ENCODE measurements at places on chromosomes 1 and 21. TPM values are rescaled to one million over a fixed set of nuclear protein-coding genes. Genes with fewer than 3 reads are reported as not detected.

- DNase-seq: no peak
Measured at GRCh38 chr1:111275780-111276433, 14.7 kb upstream of the CHIA start.

DNA sequence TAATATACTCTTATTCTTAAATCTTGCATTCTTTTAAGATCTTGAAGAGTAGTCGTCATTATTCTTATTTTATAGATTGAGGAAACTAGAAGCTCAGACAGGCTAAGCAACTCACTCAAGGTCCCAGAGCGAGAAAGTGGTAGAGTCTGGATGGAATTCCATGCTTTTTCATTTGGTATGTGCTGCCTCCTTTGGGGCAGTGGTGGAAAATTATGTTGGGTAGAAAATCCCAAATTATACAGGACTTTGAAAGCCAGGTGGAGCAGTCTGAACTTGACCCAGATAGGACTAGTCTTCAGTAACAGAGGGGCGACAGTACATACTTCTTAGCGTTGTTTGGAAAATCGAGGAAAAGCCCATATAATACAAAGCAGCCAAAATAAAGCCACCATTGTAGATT, 205.6 kb downstream of the ATG4C start:
- DNase-seq: no peak

DNA sequence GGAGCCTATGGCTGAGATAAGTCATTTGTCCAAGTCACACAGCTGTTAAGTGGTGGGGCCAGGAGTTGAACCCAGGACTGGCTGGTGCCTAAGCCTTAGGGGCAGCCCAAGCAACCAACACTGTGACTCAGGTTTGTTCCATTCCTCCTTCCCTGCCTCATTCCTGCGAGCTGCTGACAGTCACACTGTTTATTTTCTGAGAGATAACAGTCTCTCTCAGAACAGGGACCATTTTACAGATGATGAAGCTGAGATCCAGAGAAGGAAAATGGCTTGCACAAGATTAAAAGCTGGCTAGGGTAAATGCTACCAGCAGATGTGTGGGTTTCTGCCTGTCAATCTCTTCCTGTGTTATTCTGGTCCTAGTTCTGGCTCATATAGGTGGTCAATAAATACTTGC, 24.3 kb upstream of the TCEA3 start:
- DNase-seq: no peak

DNA sequence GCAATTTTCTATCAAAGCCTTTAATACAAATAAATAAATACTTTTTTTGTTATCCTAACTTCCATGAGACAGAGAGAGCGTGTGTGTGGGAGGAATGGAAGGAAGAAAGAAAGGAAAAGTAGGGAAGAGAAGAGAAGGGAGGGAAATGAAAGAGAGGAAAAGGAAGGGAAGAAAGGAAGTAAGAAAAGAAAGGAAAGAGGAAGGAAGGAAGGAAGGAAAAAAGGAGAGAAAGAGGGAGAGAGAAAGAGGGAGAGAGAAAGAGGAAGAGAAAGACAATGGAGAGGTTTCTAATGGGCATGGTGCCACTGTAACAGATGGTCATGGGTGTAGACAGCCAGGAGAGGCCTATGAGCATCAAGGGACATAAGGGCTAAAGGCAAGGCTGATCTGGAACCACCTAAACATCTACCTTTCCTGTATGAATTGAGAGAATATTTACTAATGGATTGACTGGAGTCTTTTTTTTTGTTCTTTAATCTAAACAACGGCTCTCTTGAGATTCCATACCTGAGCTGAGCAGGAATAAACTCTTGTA, 234.9 kb downstream of the PTPRC start:
- no peak for DNase-seq

- DNase-seq: no peak
Measured at GRCh38 chr1:211529011-211529410, 37.0 kb upstream of the RD3 start.

DNA sequence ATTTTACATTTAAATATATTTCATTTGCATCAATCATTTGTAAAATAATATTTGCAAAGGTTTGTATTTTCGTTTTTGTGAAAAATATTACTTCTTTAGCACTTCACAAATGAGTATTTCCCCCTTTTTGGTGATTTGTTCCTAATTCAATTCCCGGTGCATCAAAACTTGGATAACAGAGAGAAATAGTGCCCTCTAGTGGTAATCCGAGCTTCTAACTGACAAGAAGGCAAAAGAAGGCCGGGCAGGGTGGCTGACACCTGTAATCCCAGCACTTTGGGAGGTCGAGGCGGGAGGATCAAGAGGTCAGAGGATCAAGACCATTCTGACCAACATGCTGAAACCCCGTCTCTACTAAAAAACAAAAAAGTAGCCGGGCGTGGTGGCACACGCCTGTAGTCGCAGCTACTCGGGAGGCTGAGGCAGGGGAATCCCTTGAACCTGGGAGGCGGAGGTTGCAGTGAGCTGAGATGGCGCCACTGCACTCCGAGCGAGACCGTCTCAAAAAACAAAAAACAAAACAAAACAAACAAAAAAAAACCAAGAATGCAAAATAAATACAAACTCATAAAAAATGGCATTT, 137.7 kb downstream of the COL11A1 start:
- DNase-seq: no peak

- DNase-seq: no peak
Measured at GRCh38 chr1:108066808-108067207, 101.8 kb upstream of the VAV3 start.

DNA sequence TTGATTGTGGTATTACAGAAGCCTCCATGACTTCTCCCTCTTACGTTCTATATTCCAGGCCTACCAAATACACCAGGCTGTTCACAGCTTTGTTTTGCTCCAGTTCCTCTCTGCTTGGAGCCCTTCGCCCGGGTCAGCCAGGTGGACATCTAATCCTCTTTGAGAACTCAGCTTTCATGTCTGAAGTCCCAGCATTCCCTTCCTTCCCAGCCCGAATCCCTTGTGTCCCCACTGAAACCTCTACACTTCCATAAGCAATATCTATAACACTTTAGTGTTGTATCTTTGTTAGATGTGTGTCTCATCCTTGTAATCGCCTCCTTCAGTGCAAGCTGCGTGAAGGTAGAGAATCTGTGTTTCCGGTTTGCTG, 1.9 kb downstream of the RNF11 start:
- DNase-seq: no peak

- DNase-seq: peak; percentile 81
Measured at GRCh38 chr1:234957330-234958065, 171.1 kb downstream of the TOMM20 start.

GRCh38 chr1:199176713-199177112, 537.9 kb downstream of the PTPRC start:
- DNase-seq: no peak

DNA sequence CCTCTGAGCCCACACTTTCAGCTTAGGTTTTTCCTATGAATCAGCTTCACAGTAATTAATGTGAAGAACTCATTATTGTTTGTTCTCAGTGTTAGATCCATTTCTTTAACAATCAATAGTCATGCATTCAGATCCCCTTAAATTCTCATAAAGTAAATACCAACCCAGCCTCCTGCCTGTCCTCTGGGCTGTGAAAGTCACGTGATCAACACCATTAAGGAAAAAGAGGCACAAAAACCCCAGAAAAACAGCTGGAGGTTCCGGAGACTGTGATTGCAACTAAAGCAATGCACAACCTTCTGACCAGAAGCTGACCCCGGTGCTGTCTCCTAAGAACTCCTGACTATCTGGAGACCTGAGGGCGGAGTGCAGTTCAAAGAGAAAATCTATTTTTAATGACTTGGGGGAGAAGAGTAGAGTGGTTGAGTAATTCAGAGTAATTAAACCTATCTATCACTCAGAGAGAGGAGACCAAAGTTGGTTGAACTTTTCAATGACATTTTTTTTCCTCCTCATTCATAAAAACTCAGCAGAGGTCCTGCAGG, 132.5 kb downstream of the PLXNA2 start:
- DNase-seq: no peak

- DNase-seq: no peak
Measured at GRCh38 chr1:30927448-30927847, 18.9 kb upstream of the SDC3 start.

DNA sequence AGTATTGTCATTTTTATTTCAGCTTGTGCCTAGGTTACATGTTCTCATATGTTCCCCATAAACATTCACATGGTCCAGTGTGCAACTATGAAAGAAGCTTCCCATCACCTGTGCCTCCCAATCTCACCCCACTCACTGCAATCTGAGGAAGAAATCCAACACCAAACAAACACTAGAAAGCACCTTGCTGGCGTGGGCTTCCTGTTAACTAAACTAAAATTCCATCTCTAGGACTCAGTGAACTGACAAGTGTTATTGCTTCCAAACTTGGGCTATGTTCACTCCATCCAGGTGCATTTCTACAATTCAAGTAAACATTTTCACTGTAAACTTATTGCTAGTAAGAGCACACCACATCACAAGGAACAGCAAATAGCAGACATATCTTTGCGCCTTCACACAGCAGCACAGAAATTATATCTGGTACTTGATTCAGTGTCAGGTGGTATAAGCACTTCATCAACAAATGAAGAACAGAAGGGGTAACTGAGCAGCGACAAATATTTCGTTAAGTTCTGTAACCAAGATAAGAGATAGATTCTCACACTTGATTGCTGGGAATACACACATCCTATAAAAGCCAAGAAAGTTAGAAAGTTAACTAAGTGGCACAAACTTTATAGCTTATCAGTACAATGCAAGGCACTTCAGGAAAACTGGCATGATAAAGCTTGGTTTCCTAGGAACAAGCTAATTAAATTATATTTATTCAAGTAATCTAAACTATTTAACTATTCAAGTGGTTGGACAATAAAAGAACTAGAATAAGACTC, 8.9 kb upstream of the KCNJ15 start:
- DNase-seq: no peak

DNA sequence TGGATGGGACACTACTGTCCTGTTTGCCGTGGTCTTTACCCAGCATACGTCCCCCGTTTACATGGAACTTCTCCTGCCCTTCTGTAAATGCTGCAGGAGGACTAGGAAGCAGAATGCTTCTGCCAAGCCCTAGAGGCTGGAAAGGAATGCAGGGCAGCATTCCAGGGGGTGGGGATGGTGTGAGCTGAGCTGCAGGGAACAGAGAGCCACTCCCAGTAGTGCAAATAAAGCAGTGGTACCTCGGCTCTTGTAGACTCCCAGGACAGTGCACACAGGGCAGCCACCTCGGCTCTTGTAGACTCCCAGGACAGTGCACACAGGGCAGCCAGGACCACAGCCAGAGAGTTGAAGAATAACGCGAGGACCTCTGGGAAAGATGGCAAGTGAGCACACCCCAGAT, 35.4 kb downstream of the PTPRU start:
- DNase-seq: peak; percentile 92

- no peak for DNase-seq
Measured at GRCh38 chr1:64759968-64760367, 15.1 kb downstream of the RAVER2 start.

GRCh38 chr1:36440044-36440443, 10.2 kb downstream of the OSCP1 start:
- no peak for DNase-seq

GRCh38 chr1:21736011-21736410, 46.9 kb downstream of the USP48 start:
- no peak for DNase-seq

GRCh38 chr1:14612256-14612655, 13.8 kb downstream of the KAZN start:
- DNase-seq: no peak

GRCh38 chr21:44334329-44335030, 4.7 kb downstream of the CFAP410 start:
- DNase-seq: no peak

Gene BECN2
- total RNA-seq: not detected

Gene RAB4A
- total RNA-seq: 109 TPM

Gene PTCH2
- total RNA-seq: 1.9 TPM

Gene ST6GALNAC5
- 65.9 TPM for total RNA-seq

Gene GNAT2
- not detected for total RNA-seq
